HepG2 (cell line): ENCODE measurements at places on chromosomes 1 and 21. TPM values are rescaled to one million over a fixed set of nuclear protein-coding genes. Genes with fewer than 3 reads are reported as not detected.

Gene HAO2
- 0.05 and 0.08 TPM in 2 replicates for polyA plus RNA-seq

Gene CASQ1
- 0.09 TPM in 2 replicates for polyA plus RNA-seq

Gene SLC44A3
- polyA plus RNA-seq: 11.7 and 14.1 TPM in 2 replicates

Gene KIF14
- 1.5 and 3.3 TPM in 2 replicates for polyA plus RNA-seq

Gene RAB3B
- polyA plus RNA-seq: 1.2 and 1.7 TPM in 2 replicates

Gene FAM110D
- polyA plus RNA-seq: not detected in 2 replicates

Gene SYNC
- 2.1 and 2.4 TPM in 2 replicates for polyA plus RNA-seq

Gene TMEM50B
- polyA plus RNA-seq: 45.4 and 46.3 TPM in 2 replicates

Gene IFI16
- 0.04 TPM in 1 of 2 replicates, not detected in the other for polyA plus RNA-seq

Gene RPTN
- not detected in 2 replicates for polyA plus RNA-seq

Gene RCSD1
- not detected in 2 replicates for polyA plus RNA-seq

Gene NGF
- polyA plus RNA-seq: not detected in 2 replicates

Gene ZBTB18
- polyA plus RNA-seq: 4.3 and 4.4 TPM in 2 replicates

Gene SERPINC1
- 142 and 156 TPM in 2 replicates for polyA plus RNA-seq

Gene PRDM16
- polyA plus RNA-seq: 0.81 and 1.5 TPM in 2 replicates

Gene LHX4
- polyA plus RNA-seq: 0.03 and 0.05 TPM in 2 replicates

Gene SRP9
- polyA plus RNA-seq: 217 and 307 TPM in 2 replicates

Gene ESPN
- 54.2 and 70.4 TPM in 2 replicates for polyA plus RNA-seq

Gene SPRR1A
- polyA plus RNA-seq: not detected in 2 replicates

Gene ERVH48-1
- polyA plus RNA-seq: 1.0 and 1.8 TPM in 2 replicates

Gene TMEM82
- polyA plus RNA-seq: 0.24 and 0.40 TPM in 2 replicates

Gene TCHH
- polyA plus RNA-seq: not detected in 2 replicates

Gene VAV3
- 12.5 and 15.9 TPM in 2 replicates for polyA plus RNA-seq

Gene GJA4
- polyA plus RNA-seq: not detected in 2 replicates

Gene S100A3
- polyA plus RNA-seq: 3.6 and 4.5 TPM in 2 replicates

Gene C1orf87
- not detected in 2 replicates for polyA plus RNA-seq

Gene CACHD1
- polyA plus RNA-seq: not detected in 2 replicates

Gene TAS1R2
- polyA plus RNA-seq: not detected in 2 replicates

Gene IL19
- polyA plus RNA-seq: not detected in 2 replicates

Gene BATF3
- polyA plus RNA-seq: 0.13 and 0.40 TPM in 2 replicates

Gene ZNF683
- not detected in 2 replicates for polyA plus RNA-seq

Gene WNT2B
- polyA plus RNA-seq: 0.32 and 0.69 TPM in 2 replicates

Gene TRIM58
- polyA plus RNA-seq: not detected in 2 replicates

Gene LCE2C
- not detected in 2 replicates for polyA plus RNA-seq

Gene APCS
- not detected in 2 replicates for polyA plus RNA-seq

Gene SERTAD4
- polyA plus RNA-seq: not detected in 2 replicates

Gene E2F2
- 0.50 and 0.65 TPM in 2 replicates for polyA plus RNA-seq

Gene AKR7A3
- polyA plus RNA-seq: 0.58 and 1.0 TPM in 2 replicates

Gene CDK11B
- 3.6 and 3.9 TPM in 2 replicates for polyA plus RNA-seq

Gene BTBD8
- 0.35 and 0.41 TPM in 2 replicates for polyA plus RNA-seq

Gene ARMH1
- 0.69 and 1.1 TPM in 2 replicates for polyA plus RNA-seq

Gene BMP8B
- polyA plus RNA-seq: 0.41 and 0.48 TPM in 2 replicates
